ENCODE measurements at places on chromosomes 1 and 21.

DNA sequence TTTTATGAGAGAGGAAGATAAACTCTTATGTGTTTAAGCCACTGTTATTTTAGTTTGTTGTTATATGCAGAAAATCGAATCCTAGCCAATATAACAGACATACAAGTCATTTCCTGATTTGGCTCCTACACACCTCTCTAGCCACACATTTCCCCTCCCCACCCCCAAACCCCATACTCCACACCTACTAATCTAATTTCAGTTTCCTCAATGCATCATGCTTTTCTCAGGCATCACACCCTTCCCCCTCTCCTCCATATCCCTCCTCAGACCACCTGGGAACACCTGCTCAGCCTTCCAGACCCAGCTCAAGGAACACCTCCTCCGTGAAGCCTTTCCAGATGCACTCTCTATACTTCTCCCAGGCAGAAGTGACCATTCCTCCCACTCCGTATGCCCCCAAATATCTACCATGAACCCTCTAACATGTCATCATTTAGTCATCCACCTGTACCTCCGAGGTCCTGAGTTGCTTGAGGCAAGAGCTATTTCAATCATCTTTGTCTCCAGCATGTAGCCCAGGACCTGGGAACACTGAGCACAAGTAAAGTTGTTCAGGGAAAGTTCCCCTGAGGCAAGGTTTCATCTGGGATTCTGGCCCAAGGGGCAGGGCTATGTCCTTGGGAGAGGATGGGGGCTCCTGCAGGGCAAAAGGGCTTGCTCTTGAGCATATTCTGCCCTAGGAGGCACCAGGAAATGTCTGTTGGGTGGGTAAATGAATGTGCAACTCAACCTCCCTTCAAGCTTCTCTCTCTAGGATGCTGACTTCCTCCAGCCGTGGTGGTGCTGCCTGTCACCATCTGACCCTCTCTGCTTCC is 126.8 kb downstream of the HIVEP3 start:
- no peak for DNase-seq
- H3K27ac ChIP-seq = no peak overlapping the region
- H3K27me3 ChIP-seq = no peaks in the 10 kb centered on the region
- no peak overlapping the region for H3K4me3 ChIP-seq
- H3K4me1 ChIP-seq = no peaks in the 10 kb centered on the region
- H3K36me3 ChIP-seq = no peaks in the 10 kb centered on the region

- no peaks in the 10 kb centered on the region for H3K27me3 ChIP-seq
- DNase-seq = no peak
- peak overlapping the region; percentile 97 for H3K4me3 ChIP-seq
- H3K4me1 ChIP-seq = peaks cover 9% of the 10 kb centered on the region
- H3K27ac ChIP-seq = peak overlapping the region; percentile 97
Observed at GRCh38 chr1:68495532-68495931, 1.4 kb downstream of the DEPDC1 start.

DNA sequence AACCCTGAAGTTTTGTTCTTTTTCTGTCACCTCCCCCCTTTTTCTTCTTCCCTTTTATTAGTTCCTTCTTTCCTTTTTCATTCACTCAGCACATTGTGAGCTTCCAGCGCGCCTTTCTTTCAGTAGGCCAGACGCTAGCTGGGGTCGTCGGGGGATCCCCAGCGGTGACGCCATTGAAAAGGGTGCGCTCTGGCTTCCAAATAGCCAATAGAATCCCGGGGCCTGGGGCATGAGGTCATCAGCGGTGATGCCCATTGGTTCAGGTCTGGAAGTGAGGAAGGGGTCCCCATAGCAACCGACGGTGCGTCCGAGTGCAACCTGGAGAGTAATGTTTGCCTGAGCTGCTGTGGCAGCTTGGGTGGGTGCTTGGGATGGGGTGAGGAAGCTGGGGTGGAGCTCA is 6.9 kb upstream of the EFNA3 start:
- no peak overlapping the region for H3K27ac ChIP-seq
- H3K36me3 ChIP-seq = no peaks in the 10 kb centered on the region
- no peak overlapping the region for H3K4me3 ChIP-seq
- DNase-seq = no peak

DNA sequence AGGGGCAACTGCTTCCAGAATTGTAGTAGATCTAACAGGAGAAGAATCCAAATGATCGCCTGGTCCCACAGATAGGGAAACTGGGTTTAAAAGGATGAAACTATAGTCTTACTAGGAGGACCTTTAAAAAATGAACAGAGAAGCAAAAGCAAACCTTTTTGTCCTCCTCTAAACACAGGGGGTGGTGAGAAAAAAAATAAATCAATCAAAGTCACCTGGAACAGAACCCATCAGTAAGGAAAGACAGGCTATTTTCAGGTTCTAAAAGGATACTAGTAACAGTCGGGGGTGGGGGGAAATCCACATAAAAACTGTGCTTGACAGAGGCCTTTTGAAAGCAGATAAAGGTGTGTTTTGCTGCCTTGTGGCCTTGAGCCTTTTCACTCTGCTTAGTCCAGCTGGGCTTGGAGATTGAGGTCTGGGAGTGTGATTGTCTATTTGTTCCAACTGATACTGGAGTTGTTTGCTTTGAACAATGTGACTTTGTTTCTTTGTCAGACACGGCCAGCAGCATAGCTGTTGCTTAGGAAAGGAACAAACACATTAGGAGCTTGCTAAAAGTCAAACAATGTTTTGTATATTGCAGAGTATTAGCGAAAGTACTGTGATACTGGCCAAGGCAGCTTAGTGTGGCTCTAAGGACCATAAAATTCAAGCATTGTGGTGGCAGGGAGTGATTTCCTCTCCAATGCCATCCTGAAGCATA is 141.1 kb upstream of the IRF2BP2 start:
- H3K4me3 ChIP-seq = no peak overlapping the region
- peak overlapping the region; percentile 84 for H3K27ac ChIP-seq
- no peaks in the 10 kb centered on the region for H3K36me3 ChIP-seq
- H3K4me1 ChIP-seq = peaks cover 37% of the 10 kb centered on the region
- no peaks in the 10 kb centered on the region for H3K27me3 ChIP-seq

DNA sequence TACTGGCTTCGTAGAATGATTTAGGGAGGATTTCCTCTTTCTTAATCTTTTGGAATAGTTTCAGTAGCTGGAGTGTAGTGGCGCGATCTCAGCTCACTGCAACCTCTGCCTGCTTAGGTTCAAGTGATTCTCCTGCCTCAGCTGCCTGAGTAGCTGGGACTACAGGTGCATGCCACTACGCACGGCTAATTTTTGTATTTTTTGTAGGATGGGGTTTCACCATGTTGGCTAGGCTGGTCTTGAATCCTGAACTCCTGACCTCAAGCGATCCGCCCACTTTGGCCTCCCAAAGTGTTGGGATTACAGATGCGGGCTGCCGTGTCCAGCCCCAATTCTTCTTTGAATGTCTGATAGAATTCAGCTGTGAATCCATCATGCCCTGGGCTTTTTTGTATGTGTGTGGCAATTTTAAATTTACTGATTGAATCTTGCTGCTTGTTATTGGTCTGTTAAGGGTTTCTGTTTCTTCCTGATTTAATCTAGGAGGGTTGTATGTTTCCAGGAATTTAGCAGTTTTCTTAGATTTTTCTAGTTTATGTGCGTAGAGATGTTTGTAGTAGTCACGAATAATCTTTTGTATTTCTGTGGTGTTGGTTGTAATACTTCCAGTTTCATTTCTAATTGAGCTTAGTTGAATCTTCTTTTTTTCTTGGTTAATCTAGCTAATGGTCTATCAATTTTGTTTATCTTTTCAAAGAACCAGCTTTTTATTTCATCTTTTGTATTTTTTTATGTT is 15.3 kb downstream of the MAN1C1 start:
- H3K4me3 ChIP-seq = no peak overlapping the region
- no peak overlapping the region for H3K27ac ChIP-seq
- H3K36me3 ChIP-seq = no peaks in the 10 kb centered on the region
- DNase-seq = no peak
- H3K27me3 ChIP-seq = peaks cover 2% of the 10 kb centered on the region
- no peaks in the 10 kb centered on the region for H3K4me1 ChIP-seq

GRCh38 chr1:231040019-231040799 is at the start of gene FAM89A:
Gene FAM89A, minus strand, starts transcription at chr1:231040254. Its CDS starts 43 bp downstream, at chr1:231040211.
- H3K36me3 ChIP-seq = peaks cover 3% of the 10 kb centered on the region
- H3K27me3 ChIP-seq = peaks cover 17% of the 10 kb centered on the region
- no peak within 1 kb of the TSS for H3K27ac ChIP-seq
- H3K4me1 ChIP-seq = no peaks in the 10 kb centered on the region

GRCh38 chr1:98660940-98661543 is 479 bp upstream of the SNX7 start:
- H3K27ac ChIP-seq = peak overlapping the region; percentile 83
- H3K36me3 ChIP-seq = no peaks in the 10 kb centered on the region
- peak overlapping the region; percentile 89 for H3K4me3 ChIP-seq
- no peaks in the 10 kb centered on the region for H3K27me3 ChIP-seq
- no peak for DNase-seq

GRCh38 chr1:78005755-78006154 is 1.0 kb downstream of the DNAJB4 start:
- DNase-seq = no peak
- peak overlapping the region; percentile 96 for H3K27ac ChIP-seq
- H3K4me1 ChIP-seq = peaks cover 24% of the 10 kb centered on the region
- no peaks in the 10 kb centered on the region for H3K27me3 ChIP-seq

DNA sequence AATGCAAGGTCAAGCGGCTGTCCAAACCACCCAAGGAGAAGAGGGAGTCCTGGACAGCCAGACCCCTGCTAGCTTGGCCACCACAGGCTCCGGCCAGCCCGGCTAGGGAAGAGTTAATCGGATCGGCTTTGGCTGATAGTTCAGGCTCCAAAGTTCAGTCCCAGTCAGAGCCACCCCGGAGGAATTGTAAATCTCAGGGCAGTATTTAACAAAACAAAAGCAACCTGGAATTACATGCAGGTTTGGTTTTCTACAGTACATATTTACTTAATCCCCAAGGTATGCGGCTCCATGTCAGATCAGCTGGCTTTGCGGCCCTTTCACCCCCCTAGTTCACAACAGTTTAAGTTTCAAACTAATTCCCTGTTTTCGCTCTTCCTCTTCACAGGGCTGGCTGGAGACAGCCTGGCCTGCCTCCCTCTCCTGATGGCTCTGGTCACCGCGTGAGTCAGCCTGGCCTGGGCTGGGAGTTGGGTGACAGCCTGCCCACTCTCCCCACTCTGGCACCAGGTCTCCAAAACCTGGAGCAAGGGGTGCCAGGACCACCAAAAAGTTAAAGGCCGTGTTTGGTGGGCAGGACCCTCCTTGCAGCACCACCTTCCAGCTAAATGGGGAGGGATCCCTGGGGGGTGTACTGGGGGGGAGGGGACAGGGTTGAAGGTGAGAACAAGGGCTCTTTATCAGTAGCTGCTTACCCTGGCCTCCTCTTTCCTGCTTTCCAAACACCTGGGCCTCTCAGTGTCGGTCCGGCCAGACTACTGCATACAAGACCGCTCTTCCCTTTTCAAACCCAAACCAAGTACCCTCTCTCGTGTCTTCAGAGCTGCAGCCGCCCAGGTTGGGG is 1.9 kb downstream of the DHRS3 start:
- no peaks in the 10 kb centered on the region for H3K27me3 ChIP-seq
- no peak for DNase-seq
- H3K4me3 ChIP-seq = peak overlapping the region; percentile 92
- peak overlapping the region; percentile 95 for H3K27ac ChIP-seq
- peaks cover 5% of the 10 kb centered on the region for H3K36me3 ChIP-seq

GRCh38 chr1:207938016-207938415 is 27.1 kb upstream of the CD34 start:
- H3K27ac ChIP-seq = no peak overlapping the region
- no peak overlapping the region for H3K4me3 ChIP-seq
- H3K36me3 ChIP-seq = no peaks in the 10 kb centered on the region
- no peaks in the 10 kb centered on the region for H3K4me1 ChIP-seq

DNA sequence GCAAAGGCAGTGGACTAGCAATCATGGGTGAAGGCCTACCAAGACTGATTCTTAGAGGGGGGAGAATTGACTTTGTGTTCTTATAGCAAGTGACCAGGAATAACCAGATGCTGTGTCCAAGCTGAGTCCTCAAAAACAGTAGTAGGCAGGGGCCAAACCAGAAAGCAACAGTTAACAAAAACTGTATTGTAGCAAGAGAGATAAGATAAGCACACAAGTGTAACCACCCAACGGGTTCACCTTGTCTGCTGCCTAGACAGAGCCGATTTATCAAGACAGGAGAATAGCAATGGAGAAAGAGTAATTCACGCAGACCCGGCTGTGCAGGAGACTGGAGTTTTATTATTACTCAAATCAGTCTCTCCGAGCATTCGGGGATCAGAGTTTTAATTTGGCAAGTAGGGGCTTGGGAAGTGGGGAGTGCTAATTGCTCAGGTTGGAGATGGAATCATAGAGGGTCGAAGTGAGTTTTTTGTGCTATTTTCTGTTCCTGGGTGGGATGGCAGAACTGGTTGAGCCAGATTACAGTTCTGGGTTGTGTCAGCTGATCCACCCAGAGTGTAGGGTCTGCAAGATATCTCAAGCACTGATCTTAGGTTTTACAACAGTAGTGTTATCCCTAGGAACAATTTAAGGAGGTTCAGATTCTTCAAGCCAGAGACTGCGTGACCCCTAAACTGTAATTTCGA is 8.3 kb upstream of the CSRP1 start:
- no peak for DNase-seq
- no peaks in the 10 kb centered on the region for H3K27me3 ChIP-seq
- H3K27ac ChIP-seq = no peak overlapping the region
- no peak overlapping the region for H3K4me3 ChIP-seq
- no peaks in the 10 kb centered on the region for H3K36me3 ChIP-seq

DNA sequence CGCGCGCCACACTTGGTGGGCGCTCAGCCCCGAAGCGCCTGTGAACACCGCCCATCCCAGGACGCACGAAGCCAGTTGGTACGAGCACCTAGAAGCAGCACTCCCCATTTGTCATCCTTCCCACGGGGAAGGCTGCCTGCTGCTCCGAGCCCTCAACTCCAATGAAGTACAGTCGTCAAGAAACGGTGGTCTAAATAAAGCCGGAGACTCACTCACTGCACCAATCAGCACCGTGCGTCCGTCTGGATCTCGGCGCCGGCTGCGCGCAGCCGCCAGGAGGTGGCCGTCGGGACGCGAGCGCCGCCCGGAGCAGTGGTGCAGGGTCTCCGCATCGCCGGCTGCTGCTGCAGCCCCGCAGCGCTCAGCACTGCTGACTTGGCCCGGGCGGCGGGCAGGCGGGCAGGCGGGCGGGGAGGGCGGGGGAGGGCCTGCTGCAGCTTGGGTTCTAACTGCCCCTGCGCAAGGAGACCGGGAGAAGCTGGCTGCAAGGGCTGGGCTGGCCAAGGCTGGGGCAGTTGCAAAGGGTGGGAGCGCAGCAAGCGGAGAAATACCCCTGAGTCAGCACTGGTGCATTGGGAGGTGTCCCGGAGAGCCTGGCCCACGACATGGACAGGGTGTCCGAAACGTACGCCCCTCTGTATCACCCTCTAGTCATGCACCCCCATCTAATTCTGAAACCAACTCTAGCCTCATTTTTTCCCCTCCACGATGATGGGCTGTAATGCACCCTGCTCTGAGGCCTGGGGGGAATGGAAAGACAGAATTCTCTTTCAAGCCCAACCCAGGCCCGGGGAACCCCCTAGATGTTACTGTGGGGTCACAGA is 35.8 kb upstream of the H6PD start:
- H3K27ac ChIP-seq = no peak overlapping the region
- no peaks in the 10 kb centered on the region for H3K36me3 ChIP-seq
- peaks cover 29% of the 10 kb centered on the region for H3K4me1 ChIP-seq
- peak overlapping the region; percentile 32 for H3K4me3 ChIP-seq
- H3K27me3 ChIP-seq = 0 out of 2 replicates have a peak, but pooled peaks cover 4% of the 10 kb centered on the region

- no peak overlapping the region for H3K4me3 ChIP-seq
- no peak overlapping the region for H3K27ac ChIP-seq
- no peaks in the 10 kb centered on the region for H3K4me1 ChIP-seq
- DNase-seq = no peak
- H3K36me3 ChIP-seq = peaks cover 2% of the 10 kb centered on the region
- H3K27me3 ChIP-seq = no peaks in the 10 kb centered on the region
Observed at GRCh38 chr21:15870819-15871218, 141.0 kb downstream of the USP25 start.

Measured in Panc1 (cell line).